ENCODE measurements at places on chromosomes 11 and 22. TPM values are rescaled to one million over a fixed set of nuclear protein-coding genes. Genes with fewer than 3 reads are reported as not detected.

GRCh38 chr22:48258064-48258701 is 1495.7 kb downstream of the TBC1D22A start:
- no peak for DNase-seq

DNA sequence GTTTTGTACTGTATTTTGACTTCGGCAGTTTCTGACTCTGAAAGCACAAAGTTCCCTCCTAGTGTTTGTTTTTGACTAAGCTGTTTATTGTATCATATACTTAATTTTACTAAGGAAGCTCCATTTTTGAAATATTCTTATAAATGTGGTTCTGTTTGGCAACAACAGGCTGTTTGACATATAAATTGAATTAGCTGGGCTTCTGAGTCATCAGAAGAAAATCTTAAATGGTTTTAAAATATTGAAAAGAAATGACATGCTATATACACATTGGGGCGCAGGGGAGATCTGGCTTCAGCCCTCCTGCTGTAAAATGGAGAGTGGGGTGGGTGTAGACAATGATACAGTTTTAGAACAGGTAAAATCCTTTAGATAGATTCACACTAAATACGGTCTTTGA is 38.6 kb downstream of the SHISA8 start:
- no peak for DNase-seq

GRCh38 chr22:18110194-18110953 is at the start of gene TUBA8:
Gene TUBA8 (plus strand): TSS chr22:18110809. CDS start chr22:18110866, 57 bp downstream.
- DNase-seq: no peak

DNA sequence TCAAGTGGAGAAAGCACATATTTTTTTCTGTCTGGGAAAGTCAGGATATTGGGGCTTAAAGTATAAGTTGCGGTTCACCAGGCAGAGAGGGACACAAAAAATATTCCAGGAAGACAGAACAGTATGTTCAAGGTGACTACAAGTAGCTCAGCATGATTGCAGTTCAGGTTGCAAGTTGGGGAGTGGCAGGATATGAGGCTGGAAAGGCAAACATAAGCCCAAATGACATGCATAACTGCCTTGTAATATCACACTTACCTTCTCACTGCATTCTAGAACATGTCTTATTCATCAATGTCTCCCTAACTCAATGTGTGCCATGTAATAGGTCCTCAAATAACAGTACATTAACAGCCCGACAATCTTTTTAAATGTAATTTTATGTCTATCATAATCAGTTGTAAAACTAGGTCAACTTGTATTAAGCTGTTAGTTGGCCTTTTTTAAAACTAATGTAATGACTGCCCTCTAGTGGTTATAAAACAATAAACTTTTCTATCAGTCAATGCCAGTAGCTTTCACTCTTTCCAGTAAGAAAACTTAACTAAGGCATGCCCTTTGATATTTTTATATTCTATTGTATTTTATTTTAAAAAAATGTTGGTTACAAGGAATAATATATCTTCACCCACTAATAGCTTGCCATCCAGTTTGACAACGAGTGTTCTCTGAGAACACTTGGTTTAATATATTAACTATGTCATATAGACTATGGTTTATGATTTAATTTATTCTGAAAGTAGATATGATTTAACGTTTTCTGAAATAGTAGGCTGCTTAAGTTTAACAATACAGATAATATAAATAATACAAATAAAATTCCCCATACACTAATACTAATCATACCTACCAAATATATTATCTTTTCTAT is 39.4 kb upstream of the CFAP300 start:
- no peak for DNase-seq

DNA sequence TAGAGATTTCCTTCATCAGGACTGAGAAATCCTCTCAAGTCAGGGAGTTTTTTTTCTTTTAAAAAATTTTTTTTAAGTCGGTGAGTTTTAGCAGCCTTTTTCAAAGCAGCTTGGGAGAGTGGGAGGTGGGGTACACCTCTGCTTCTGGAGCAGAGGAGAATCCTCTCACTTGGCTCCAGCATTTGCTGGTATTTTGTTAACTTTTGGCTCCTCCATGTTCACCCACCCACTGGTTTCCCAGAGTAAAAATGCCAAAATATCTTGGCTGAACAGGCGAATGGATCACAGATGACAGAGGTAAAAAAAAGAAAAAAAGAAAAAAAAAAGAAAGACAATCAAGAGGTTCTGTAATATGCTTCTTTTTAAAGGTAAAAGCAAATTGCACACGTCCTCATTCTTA is 68.0 kb downstream of the GAB2 start:
- DNase-seq: no peak

DNA sequence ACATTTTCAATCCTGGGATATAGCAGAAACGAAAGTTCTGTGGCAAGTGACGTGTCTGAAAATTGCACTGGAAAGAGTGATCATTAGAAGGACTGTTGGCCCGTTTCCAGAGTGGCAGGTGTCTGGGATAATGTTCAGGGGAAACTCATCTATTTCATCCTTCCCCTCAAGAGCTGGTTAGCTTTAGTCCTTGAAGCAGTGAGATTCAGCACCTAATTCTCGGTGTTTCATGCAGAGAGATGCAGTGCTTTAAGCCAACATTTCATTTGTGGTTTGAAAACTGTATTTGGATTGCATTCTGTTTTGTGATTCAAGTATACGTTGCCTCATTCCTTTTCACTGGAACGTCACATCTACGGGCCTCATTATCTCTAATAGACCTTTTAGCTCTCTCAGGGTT is 205.0 kb upstream of the RAG2 start:
- no peak for DNase-seq

GRCh38 chr22:27815826-27816530 is 14.4 kb upstream of the MN1 start:
- DNase-seq: no peak

- DNase-seq: peak; percentile 69
These were observed 1.1 kb downstream of the SLC43A3 start for GRCh38 chr11:57425565-57426438.

DNA sequence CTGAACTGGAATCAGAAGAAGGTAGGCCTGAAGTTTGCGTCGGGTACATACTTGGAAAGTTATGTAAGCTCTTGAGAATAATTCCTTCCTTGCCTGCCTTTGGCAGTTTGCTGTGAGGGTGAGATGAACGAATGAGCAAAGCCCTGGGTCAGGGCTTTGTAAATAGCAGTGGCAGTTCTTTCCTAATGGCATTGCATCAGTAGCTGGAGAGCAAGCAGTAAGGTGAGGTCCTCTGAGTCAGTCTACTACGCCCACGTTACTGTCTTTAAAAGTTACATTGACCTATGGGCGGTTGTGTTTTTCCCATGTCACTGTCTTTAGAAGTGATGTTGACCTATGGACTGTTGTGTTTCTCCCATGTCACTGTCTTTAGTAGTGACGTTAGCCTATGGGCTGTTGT is 179.1 kb upstream of the E2F8 start:
- no peak for DNase-seq

DNA sequence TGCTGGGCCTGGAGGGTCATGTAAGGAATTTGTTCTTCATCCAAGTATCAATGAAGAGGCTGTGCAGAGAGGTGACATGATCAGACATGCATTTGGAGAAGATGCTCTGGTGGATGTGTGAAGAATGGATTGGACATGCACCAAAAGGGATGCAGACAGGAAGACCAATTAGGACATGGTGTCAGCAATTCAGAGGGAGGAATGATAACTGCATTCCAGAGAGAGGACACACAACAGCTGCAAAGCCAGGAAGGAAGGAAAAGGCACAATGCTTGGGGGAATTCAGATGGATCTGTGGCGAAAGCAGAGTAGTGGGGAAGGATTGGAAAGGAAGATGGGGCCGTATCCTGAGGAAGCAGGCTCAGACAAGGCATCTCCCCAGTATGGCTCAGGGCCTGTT is 5.2 kb upstream of the ARRB1 start:
- no peak for DNase-seq

DNA sequence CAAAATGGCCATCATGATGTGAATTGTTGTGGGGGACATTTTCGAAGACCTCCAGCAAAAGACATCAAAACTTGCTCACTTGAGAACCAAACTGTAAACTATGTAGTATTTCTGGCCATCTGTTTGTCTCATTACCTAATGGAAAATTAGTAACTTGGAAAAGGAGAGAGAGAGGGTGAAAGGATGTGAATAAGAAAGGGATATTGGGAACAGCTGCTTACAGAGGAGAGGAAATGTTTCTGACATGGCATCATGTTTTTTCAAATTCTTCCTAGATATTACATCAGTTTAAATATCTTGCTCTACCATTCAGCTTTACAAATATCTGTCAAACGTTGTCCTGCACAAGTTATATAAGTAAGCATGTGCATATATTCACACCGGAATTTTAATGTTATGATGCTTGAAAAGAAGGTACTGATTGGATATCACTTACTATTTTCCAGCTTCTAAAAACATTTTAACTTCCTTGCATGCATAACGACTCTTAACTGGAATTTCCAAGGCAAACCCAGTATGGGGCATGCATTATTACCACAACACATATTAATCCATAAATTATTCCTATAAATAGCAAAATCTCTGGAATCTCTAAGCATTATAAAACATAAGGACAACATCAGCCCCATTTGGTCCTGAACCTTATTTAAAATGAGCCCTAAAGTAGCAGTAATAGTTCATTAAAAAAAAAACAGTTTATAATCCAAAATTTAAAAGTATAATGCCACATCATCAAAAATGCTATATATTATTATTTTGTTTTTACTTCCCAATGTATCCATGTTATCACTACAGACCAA is 20.0 kb downstream of the GUCY1A2 start:
- no peak for DNase-seq

DNA sequence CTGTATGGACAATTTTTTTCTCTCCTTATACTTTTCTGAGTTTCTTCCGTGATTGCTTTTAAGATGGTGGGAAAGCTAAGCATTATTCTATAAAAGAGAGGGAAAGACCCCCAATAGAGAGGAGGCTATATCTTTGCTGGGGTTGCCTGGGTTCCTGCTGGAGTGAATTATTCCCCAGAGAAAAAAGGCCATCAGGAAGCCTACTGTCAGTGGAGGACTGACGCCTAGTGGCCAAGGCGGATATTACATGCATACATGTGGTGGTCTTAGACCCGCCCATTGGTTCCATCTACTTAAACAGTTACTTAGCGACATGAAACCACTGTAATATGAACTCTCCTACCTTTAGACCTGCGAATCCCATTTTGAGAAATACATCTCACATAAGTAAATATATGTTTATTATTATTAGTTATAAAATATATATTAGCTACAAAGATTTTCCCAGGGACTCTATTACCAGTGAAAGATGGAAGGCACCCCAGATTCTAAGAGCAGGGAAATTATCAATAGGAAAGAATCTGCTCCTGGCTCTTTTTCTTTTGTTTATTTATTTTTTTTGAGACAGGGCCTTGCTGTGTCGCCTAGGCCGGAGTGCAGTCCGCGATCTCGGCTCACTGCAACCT is 15.7 kb upstream of the PGA3 start:
- DNase-seq: peak; percentile 30

- DNase-seq: no peak
These were observed 241.6 kb downstream of the SWAP70 start for GRCh38 chr11:9905501-9905951.

- no peak for DNase-seq
These were observed 54.1 kb upstream of the SLC25A1 start for GRCh38 chr22:19232623-19233022.

DNA sequence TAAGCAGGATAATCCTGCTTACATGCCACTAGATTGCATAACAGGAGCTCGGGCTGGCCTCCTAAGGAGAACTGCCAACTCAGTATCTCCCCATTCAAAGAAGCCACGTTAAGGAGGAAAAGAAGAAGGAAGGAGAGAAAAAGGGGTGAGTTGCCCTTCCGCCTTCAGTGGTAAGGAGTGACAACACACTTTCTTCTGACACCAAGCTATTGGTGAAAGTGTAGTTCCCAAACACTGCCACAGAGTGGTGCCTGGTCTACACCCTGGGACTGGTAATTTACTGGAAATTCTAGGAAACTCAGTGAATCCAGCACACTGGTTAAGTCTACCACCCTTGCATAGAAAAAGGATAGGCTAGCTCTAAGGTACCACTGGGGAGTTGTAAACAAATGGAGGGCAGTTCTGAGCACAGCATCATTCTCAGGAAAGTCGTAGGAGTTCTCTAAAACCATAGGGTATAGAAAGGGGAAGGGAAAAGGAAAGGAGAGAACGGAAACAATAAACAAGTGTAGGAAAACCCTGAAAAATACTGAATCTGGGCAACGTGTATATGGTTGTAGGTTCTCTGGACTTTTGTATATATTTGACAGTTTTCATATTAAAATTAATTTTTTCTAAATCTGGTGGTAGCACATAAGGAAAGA is 58.2 kb downstream of the RRAS2 start:
- peak; percentile 37 for DNase-seq

GRCh38 chr11:58503361-58503856 is 4.5 kb downstream of the OR5B21 start:
- DNase-seq: no peak

GRCh38 chr22:32205974-32206773 is 1.3 kb upstream of the RFPL2 start:
- no peak for DNase-seq

GRCh38 chr22:31241200-31241599 is 29.1 kb downstream of the LIMK2 start:
- no peak for DNase-seq

GRCh38 chr22:28950617-28951411 is 67.4 kb downstream of the ZNRF3 start:
- no peak for DNase-seq

DNA sequence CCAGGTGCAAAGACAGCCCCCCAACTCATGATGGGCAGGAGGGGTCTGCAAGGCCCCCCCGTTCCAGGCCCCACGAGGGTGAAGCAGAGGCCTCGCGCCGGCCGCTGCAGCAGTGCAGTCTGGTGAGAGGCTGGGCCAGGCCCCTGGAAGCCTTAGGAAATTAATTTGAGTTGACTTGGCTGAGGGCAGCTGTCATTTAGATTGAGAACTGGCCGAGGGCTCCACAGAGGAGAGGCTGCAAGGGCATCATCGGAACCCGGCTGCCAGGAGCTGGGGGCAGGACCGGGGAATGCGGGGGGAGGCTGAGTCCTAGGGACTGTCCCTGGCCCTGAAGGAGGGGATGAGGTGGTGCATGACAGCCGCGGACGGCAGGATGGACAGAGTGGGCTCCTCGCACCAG is 39.9 kb downstream of the MN1 start:
- no peak for DNase-seq

- DNase-seq: no peak
These were observed 13.0 kb downstream of the PIK3IP1 start for GRCh38 chr22:31279327-31279669.

DNA sequence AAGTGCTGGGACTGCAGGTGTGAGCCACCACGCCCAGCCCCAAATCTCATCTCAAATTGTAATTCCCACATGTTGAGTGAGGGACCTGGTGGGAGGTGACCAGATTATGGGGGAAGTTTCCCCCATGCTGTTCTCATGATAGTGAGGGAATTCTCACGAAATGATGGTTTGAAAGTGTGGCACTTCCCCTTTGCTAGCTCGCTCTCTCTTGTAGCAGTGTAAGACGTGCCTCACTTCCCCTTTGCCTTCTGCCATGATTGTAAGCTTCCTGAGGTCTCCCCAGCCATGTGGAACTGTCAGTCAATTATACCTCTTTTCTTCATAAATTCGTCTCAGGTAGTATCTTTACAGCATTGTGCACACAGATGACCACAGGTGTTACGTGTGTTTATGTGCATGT is 357.8 kb downstream of the CADM1 start:
- no peak for DNase-seq

GRCh38 chr22:36339171-36340065 is 48.3 kb downstream of the MYH9 start:
- no peak for DNase-seq

TEX54 gene
- 1.6 TPM for total RNA-seq

UPK3A gene
- total RNA-seq: not detected

PNPLA5 gene
- not detected for total RNA-seq

PLEKHB1 gene
- 0.80 TPM for total RNA-seq

MS4A6E gene
- total RNA-seq: not detected

GAS2L1 gene
- 12.2 TPM for total RNA-seq

OR10G8 gene
- total RNA-seq: not detected

CLMP gene
- 241 TPM for total RNA-seq

PIH1D2 gene
- 5.4 TPM for total RNA-seq

SMC1B gene
- not detected for total RNA-seq
